Left forelimb (tissue), 1 donor: ENCODE measurements at places on chromosomes 3 and 15.

GRCh38 chr3:192062186-192062585, 601.2 kb downstream of the PYDC2 start:
- DNase-seq: no peak

GRCh38 chr15:72193836-72194396, 3.7 kb downstream of the GRAMD2A start:
- DNase-seq: no peak

DNA sequence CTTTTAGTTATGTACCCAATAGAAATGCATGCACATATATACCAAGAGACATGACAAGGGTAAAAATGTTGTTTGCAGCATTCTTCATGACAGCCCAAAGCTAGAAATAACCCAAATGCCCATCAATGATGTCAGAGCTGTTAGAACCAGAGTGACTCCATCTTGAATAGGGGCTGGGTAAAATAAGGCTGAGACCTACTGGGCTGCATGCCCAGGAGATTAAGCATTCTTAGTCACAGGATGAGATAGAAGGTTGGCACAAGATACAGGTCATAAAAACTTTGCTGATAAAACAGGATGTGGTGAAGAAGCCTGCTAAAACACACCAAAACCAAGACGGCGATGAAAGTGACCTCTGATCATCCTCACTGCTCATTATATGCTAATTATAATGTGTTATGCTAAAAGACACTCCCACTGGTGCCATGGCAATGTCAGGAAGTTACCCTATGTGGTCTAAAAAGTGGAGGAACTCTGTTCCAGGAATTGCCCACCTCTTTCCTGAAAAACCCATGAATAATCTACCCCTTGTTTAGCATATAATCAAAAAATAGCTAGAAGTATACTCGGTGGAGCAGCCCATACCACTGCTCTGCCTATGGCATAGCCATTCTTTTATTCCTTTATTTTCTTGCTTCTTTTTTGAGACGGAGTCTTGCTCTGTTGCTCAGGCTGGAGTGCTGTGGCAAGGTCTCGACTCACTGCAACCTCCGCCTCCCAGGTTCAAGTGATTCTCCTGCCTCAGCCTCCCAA, 32.9 kb downstream of the ZBTB11 start:
- no peak for DNase-seq

- DNase-seq: no peak
Observed at GRCh38 chr15:85019815-85020590, 38.3 kb downstream of the PDE8A start.

DNA sequence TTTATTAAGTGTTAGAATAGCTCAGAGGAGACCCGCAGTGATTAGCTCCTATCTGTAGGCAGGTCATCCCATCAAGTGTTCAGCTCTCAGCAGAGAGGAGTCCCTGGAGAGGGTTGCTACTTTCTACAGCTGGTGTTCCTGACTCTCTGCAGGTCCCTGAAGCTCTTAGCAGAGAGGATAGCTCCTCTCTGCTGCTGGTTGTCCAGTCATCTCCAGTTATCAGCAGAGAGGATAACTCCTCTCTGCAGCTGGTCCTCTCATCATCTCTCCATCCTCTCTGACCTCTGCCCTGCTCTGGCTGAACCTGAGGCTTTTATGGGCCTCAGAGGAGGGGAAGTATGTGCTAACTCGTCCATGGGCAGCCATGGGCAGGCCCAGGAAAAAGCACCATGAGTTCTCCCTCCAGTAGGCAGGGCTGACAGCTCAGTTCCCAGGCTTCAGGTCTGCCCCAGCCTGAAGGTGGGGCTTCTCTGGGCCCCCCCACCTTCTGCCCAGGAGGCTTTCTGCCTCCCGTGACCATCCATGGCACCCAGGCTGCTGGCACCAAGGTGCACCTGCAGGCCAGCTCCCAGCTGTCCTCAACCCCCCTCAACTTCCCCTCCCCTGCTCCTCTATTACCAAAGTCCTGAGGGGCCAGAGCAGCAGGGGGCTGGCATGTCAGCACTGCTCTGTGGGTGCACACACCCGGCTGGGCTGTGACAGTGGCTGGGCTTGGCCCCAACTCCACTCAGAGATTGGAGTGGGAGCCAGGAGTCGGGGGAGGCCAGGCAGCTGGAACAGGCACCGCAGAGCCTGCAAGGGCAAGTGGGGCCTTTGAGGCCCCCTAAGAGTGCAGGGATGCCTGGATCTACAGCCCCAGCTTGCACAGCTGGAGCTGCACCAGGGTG, 98.9 kb upstream of the FRMD4B start:
- no peak for DNase-seq

GRCh38 chr3:98329392-98330124, 24.1 kb upstream of the OR5K4 start:
- no peak for DNase-seq

GRCh38 chr3:25354071-25354470, 74.0 kb upstream of the RARB start:
- no peak for DNase-seq

- DNase-seq: no peak
Observed at GRCh38 chr3:62667714-62668113, 207.5 kb downstream of the CADPS start.

- DNase-seq: no peak
Observed at GRCh38 chr3:175200391-175201095, 341.4 kb downstream of the NAALADL2 start.

DNA sequence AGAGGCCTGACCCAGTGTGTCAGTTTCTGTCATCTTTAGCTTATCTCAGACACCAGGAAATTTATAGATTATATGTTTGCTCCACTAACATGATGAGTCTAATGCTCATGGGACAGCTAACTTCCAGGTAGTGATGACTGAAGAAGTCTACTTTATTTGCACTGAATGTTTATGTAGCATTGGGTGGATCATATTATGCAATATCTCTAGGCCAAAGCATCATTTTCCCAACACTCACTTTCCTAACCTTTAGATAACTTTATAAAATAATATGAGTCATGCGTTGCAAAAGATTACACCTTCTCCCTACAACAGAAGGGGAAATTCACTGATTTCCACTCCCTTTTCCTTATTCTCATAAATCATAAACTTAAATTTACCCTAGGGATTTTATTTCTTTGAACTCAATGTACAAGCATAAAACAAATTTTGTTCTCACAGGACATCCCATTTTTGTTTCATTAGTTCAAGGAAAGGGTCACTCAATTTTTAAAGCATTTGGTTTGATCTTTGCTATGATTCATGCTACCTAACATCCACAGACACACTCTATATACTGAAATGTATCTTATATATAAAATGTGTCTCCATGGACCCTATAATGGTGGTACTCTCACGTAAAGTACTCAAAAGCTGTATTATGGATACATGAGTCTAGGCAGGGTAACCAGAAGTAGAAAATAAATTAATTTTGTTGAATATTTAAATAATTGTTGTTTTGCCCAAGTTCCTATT, 225.2 kb downstream of the WDR72 start:
- no peak for DNase-seq

DNA sequence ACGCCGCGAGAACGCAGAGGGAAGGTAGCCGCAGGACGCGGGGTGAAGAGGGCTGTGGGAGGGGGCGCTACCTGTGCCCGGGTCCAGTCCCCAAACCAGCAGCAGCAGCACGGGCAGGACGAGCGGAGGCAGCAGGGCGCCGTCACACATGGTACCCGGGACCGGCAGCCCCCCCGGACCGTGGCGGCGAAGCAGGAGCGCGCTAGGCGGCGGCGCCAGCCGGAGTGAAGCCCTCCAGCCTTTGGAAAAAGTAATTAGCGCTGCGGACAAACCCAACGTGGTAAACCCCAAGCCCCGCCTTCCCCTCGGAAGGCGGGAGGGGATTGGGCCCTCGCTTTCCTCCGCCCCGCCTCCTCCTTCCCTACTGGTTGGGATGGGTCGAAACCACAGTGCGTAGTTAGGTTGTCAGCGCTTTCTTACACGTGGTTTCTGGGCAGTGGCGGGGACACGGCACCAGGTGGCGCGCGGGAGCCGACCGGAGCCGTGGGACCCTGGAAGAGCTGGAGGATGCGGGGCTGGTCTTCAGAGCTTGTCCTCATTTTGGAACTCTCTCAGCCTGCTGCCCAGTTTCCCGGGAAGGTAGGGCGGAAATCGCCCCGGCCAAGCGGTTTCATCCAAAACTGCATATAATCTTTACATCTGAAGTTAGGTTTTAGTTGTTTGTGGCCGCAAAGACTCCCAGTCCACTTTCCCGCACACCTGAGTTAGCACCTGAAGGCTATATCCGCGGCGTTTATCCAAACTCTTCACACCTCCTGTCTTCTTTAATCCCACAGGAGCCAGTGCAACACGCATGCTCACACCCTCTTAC, at the start of gene ADAMTS17:
ADAMTS17 (minus strand) TSS at position 226 of the 811 bp plus-strand sequence; CDS start at position 150, 76 bp downstream.
- peak; percentile 97 for DNase-seq

GRCh38 chr15:49410641-49411040, 12.4 kb upstream of the FGF7 start:
- no peak for DNase-seq

GRCh38 chr3:169868369-169868768, 1.4 kb downstream of the LRRC31 start:
- no peak for DNase-seq

DNA sequence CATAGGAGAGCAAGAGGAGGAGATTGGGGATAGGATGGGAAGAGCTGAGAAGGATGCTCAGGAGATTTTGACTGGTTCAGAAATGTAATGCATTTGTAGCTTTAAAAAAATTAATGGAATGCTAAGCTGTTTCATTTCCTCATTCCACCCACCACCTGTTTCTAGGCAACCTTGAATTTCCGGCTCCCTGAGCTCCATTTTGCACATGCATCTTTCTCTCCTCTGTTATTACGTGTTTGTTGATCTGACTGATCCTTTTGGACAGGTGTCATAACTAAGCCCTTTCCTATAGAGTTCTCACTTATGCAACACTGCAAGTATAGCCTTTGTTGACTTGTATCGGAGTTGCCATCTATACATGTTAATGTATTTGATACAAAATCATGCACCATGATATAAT, 4.3 kb downstream of the TMPRSS7 start:
- no peak for DNase-seq

GRCh38 chr3:129065016-129065719, 4.6 kb downstream of the GP9 start:
- DNase-seq: no peak

- no peak for DNase-seq
Observed at GRCh38 chr3:50256978-50257890, 11.7 kb upstream of the SEMA3B start.

DNA sequence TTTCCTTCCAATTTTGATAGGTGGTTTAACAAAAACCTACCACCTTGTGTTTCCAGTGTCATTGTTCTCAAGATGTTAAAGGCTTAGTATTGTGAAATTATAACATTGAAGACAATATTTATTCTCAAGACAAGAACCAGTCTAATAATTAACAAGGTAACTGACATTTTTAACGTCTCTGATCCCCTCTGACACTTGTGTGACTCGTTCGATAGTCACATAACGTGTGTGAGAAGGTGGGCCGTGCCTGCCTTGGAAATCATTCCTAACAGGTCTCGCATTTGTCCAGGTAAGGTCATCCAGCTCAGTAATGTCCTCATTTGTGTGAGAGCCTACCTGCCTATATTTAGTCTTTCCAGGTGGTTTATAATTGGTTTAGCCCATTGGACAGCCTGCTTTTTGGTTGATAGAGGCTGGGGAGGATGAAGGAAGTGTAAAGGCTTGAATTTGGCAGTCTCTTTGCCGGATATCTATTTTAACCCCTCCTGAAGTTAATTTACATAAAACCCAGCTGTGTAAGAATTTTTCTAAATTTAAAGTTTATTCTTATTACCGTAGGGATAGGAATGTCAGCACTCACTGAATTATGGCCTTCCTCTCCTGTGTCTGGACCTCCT, 94.4 kb downstream of the AKAP13 start:
- no peak for DNase-seq

GRCh38 chr15:65856821-65857455, 12.4 kb upstream of the RAB11A start:
- DNase-seq: no peak

- DNase-seq: no peak
Observed at GRCh38 chr3:53846134-53846850, at the start of the genes CHDH and IL17RB. Gene CHDH, minus strand, starts transcription at chr3:53846419. Its CDS starts 22,411 bp downstream, at chr3:53824008. Gene IL17RB, plus strand, starts transcription at chr3:53846568. Its CDS starts 21 bp downstream, at chr3:53846589.

DNA sequence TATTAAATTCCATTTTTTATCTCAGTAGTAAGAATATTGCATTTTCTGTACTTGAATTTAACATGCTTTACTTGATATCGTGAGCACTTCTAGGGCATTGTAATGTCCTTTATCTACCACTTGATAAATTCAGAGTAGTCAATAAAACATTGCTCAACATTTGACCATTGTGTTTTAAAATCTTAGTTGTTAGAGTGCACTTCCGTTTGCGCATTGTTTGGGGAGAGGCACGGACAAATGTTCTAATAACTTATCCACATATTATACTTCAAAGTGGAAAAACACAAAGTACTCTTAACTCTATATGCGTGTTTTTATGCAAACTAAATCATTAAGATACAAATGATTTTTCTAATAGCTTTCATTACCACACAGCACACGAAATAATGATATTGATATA, 419 bp downstream of the FAM227B start:
- no peak for DNase-seq

GRCh38 chr3:44470430-44470829, 7.0 kb downstream of the ZNF445 start:
- DNase-seq: no peak

GRCh38 chr3:158352551-158352950, 218.4 kb upstream of the MLF1 start:
- no peak for DNase-seq

DNA sequence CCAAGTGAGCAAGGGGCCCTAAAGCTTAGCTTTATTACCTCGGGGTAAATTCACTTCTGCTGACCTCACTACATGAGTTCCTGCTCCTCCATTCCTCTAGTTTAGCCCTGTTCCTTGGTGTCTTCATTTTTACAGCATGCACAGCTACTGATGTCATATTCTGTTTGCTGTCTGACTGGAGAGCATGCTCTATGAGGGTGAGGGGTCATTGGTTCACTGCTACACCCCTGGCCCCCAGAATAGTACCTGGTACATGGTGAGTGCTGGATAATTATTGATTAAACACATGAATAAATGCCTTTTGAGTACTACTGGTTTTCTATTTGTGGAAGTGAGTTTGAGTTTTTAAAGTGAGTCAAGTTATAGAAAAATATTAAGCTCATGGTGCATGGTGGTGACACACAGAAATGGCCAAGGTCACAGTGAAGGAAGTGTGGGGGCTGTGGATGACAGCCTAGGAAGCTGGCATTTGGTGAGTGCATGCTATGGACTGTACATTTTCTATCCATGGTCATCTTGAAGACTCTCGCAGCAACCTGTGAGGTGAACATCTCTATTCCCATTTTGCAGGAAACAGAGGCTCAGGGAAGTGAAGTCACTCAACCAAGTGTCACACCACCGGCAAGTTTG, 34.0 kb downstream of the RPLP1 start:
- no peak for DNase-seq

GRCh38 chr15:51086409-51086808, 8.3 kb downstream of the TNFAIP8L3 start:
- no peak for DNase-seq

DNA sequence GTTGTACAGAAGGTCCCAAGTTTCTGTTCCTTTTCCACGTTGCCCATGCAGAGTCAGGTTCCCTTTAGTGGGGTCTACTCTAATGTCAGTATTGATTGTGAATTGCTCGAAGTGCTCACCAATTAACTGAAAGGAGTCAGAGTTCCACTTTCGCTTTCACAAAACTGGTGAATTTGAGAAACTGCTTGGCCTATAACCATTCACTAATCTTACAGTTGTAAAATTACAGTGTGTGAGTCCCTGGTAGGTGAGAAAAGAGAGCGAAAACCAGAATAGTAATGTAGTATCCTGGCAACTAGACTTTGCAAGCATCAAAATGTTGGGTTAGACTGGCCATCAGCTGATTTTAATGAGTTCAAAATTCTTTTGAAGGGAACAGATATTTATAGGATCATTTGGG, 237.5 kb upstream of the CHRM5 start:
- DNase-seq: no peak

- no peak for DNase-seq
Observed at GRCh38 chr3:179069762-179070390, 1.7 kb downstream of the ZMAT3 start.
